ENCODE measurements at places on chromosomes 3 and 15. TPM values are rescaled to one million over a fixed set of nuclear protein-coding genes. Genes with fewer than 3 reads are reported as not detected.

Gene SKOR1
- 0.09 TPM for total RNA-seq

Gene RPS27L
- 164 TPM for total RNA-seq

Gene ATP10A
- 40.1 TPM for total RNA-seq

Gene MORC1
- not detected for total RNA-seq

Gene CCDC14
- total RNA-seq: 51.7 TPM

Gene SRGAP3
- 0.71 TPM for total RNA-seq

Gene ITPKA
- total RNA-seq: 5.7 TPM
